ENCODE measurements at places on chromosomes 3 and 15.
A peak's percentile ranks its signal among the peaks of the same experiment; 100 is the strongest.

GRCh38 chr3:27239951-27240350 lies 129.2 kb downstream of the NEK10 start:
- DNase-seq: no peak

DNA sequence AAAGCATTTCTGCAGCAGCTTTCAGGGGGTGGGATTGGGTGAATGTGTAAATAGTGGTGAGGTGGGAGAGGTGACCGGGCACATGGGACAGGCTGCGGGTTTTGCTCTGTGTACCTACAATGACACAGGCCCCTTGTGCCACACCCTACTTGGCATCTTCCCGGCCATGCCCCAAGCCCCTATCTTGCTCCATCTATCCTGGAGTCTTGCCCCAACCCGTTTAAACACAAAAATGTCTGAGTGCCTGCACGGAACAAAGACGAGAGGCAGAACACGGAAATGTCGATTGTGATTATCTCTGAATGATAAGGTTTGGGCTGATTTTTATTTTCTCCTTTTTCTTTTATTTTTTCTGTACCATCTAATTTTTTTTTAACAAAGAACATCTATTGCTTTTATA lies 46.0 kb upstream of the SLC6A1 start:
- no peak for DNase-seq

- DNase-seq: no peak
These were observed 161.8 kb downstream of the CBLB start for GRCh38 chr3:105707009-105707408.

DNA sequence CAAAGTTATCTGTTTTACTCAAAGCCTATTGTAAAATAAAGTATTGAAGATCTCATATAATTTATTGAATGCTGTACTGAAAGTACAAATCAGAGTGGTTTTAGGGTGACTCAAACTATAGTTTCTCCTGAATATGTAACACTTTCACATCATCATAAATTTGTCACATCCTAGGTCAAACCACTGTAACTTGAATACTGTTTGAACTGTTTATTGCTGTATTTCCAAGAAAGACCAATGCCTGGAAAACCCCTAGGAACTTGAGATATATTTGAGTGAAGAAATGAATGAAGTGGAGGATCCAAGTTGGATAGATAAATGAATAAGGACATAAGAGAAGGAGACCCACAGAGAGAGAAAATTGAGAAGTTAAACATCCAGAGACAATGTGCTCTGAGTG lies 348.2 kb downstream of the GRM7 start:
- no peak for DNase-seq

GRCh38 chr3:2506776-2507175 lies 408.1 kb downstream of the CNTN4 start:
- DNase-seq: no peak

GRCh38 chr3:183532620-183533411 lies 22.7 kb downstream of the KLHL6 start:
- DNase-seq: peak; percentile 12

DNA sequence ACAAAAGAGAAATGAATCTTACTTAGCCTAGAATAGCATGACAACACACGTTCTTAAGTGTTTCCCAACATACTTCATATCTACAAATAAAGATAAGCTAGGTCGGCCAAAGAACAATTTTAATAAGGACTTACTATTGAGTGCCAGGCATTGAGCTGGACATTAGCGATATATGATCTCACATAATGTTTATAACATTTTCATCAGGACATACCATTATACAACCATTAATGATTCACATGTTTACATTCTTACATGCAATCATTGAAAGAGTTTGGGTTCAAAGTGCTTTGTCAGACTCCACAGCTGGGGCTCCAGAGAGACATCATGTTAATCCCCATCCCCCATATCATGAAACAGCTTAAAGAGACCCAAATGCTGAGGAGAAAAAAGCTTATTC lies 189.0 kb downstream of the STT3B start:
- peak; percentile 10 for DNase-seq

DNA sequence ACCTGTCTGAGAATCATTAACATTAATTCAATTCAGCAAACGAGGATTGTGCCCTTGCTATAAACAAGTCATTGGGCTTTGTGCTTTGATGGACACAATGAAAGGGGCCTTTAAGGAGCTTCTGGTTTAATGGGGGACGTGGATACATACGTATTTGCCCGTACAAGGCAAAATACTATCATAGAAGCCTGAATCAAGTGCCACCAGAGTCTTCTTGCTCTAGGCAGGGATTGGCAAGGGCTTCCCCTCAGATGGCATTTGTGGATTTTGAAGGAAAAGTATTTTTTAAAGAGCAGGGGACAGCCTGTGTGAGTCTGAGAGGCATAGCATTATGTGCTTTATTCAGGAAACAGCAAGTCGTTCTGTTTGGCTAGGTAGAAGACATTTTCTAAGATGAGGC lies 83.7 kb upstream of the NEDD4 start:
- no peak for DNase-seq

GRCh38 chr3:64685800-64686445 lies 1.9 kb downstream of the ADAMTS9 start:
- peak; percentile 95 for DNase-seq

DNA sequence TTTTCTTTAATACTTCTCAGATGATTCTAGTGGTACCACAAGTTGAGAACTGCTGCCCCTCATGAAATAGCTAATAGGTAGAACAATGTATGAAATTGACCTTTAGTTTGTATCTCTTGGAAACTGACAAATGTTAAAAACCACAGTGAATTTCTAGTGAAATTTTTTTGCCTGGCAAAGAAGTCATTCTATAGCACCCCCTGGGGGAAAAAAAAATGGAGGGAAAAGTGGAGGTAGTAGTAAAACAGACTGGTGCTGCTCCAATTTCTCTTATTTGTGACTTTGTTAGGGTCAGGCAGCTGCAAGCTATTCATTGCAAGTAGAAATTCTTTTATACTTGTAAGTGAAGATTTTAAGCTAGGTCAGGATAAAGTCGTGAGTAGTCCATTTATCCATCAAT lies 605.0 kb downstream of the NLGN1 start:
- DNase-seq: no peak

DNA sequence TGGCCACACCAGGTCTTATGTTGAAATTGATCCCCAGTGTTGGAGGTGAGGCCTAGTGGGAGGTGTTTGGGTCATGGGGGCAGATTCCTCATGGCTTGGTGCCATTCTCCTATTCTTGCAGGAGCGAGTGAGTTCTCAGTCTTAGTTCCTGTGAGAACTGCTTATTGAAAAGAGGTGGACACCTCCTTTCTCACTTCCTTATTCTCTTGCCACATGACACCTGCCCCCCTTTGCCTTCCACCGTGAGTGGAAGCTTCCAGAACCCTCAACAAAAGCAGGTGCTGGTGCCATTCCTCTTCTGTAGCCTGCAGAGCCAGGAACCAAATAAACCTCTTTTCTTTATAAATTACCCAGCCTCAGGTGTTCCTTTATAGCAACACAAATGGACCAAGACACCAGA lies 318.1 kb upstream of the MCTP2 start:
- DNase-seq: no peak

DNA sequence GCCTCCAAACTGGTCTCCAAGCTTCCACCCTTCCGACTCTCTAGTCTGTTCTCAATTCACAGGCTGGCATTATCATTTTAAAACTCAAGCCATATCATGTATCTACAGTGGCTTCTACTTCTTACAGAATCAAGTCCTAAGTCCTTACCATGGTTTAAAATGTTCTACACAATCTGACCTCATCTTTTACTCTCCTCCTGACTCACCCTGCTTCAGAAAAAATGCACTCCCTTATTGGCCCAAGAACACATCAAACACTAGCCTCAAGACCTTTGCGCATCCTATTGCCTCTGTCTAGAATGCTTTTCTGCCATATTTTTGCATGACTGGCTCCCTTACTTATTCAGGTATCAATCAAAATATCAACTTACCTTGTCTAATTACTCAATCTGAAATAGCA lies 11.0 kb downstream of the MRPL3 start:
- DNase-seq: peak; percentile 14

DNA sequence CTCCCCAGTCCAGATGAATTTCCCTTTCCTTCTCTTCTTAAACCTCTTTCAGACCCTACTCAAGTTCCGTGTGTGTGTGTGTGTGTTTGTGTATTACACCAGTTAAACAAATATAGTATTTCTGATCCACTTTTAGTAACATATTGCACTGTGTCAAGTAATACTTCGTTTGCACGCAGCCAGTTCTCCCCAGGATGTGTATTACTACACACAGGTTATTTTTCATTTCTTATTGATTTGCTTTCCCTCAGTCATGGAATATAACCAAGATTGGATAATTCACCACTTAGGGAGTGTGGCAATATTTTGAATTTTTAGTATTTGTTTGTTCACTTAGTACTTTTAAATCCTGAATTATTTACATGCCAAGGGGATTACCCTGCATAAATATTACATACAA lies 667.0 kb downstream of the NR2F2 start:
- DNase-seq: no peak

DNA sequence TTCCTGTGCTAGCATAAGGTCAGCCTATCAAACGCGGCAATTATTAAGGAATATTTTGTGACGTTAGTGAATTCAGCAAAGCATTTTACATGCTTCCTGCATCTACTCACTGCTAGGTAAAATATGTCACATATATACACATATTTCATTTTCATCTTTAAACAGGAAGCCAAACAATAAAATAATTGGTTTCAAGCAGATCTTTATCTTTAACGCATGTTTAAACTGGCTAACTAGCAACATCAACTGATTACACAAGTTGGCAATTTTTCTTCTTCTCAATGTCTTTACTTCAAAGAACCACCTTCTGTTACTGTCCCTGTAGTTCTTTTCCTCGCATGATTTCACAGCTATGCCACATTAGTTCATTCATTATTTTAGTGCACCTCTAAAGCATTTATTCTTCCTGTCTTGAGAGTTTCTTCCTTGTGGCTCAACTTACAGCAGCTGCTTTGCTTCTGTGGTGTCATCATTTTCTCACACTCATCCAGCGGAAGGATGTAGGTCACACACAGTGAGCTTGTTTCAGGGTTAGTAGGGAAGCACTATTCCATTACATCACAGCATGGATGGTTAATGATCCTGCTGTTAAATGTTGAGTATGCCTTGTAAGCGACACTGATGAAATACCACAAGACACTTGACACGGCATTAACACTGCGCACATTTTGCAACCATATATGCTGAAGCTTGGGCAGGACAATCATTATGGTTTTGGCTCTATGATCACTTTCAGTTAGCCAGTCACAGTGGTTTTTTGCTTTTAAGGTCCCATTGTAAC lies 2.3 kb upstream of the BCHE start:
- DNase-seq: peak; percentile 25

All from iris pigment epithelial cell (primary cell).